ENCODE measurements at places on chromosomes 12 and 14. TPM values are rescaled to one million over a fixed set of nuclear protein-coding genes. Genes with fewer than 3 reads are reported as not detected.
A peak's percentile ranks its signal among the peaks of the same experiment; 100 is the strongest.

GRCh38 chr12:30691122-30691879 is 4.4 kb downstream of the IPO8 start:
- no peaks in the 10 kb centered on the region for H3K27me3 ChIP-seq
- H3K36me3 ChIP-seq = no peaks in the 10 kb centered on the region
- DNase-seq = no peak
- H3K27ac ChIP-seq = no peak overlapping the region

SERPINA3 gene
- total RNA-seq = 2.6 TPM

KRT73 gene
- total RNA-seq = not detected

DNA sequence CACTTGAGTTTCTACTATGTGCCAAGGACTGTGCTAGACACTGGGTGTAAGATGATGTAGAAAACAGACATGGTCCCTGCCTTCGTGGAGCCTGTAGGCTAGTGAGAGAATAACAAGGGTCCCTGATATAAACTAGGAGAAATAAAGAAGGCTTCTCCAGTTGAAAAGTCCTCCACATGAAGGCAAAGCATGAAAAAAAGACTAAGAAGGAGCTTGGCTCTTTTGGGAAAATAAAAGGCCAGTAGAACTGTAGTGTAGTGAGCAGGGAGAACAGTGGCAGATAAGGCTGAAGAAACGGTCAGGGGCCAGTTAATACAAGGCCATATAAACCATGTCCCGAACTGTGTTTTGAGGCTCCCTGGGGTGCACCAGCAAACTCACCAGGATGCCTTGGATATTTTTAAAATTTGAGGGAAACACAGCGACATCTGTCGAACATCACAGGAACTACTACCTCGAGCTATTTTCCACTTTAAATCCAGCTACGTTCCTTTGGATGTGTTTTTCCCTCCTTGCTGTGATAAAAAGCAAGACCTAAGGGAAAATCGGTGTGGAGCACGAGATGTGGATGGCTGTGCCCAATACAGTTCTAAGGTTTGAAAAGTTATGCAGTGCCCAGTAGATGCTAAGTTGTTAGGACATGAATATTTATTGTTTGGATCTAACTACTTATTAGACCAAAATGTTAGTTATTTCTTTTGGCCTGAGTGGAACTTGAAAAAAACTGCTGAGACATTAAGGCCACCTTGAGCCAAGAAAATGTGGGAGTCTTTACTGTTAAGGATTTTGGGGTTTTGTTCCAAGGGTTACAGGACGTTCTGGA is 8.5 kb upstream of the CFL2 start:
- no peaks in the 10 kb centered on the region for H3K36me3 ChIP-seq
- H3K27ac ChIP-seq = no peak overlapping the region
- H3K27me3 ChIP-seq = no peaks in the 10 kb centered on the region

DAO gene
- total RNA-seq = not detected

GRCh38 chr12:57603815-57604453 is 690 bp upstream of the DTX3 start:
- H3K27ac ChIP-seq = no peak overlapping the region
- H3K27me3 ChIP-seq = no peaks in the 10 kb centered on the region
- peak overlapping the region; percentile 83 for H3K4me3 ChIP-seq
- peaks cover 3% of the 10 kb centered on the region for H3K36me3 ChIP-seq
- DNase-seq = no peak

CLEC1B gene
- not detected for total RNA-seq

GRCh38 chr12:85983601-85984000 is 109.5 kb downstream of the NTS start:
- H3K4me3 ChIP-seq = no peak overlapping the region
- H3K27ac ChIP-seq = no peak overlapping the region
- no peaks in the 10 kb centered on the region for H3K36me3 ChIP-seq
- no peak for DNase-seq
- H3K4me1 ChIP-seq = no peaks in the 10 kb centered on the region

GRCh38 chr14:21990116-21990515 is 316.5 kb upstream of the OR4E1 start:
- H3K36me3 ChIP-seq = no peaks in the 10 kb centered on the region
- no peak overlapping the region for H3K4me3 ChIP-seq
- H3K27ac ChIP-seq = no peak overlapping the region

Measured in GM12878 (cell line).